Cortex of kidney (tissue), 1 donor: ENCODE measurements at places on chromosomes 7 and 10.

DNA sequence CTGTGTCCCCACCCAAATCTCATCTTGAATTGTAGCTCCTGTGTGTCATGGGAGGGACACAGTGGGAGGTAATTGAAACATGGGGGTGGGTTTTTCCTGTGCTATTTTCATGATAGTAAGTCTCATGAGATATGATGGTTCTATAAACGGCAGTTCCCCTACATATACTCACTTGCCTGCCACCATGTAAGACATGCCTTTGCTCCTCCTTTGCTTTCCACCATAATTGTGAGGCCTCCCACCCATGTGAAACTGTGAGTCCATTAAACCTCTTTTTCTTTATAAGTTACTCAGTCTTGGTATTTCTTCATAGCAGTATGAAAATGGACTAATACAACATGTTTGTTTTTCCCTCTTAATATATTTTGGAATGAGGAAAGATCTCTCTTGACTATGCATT lies 24.5 kb upstream of the TBXAS1 start:
- no peak for DNase-seq

DNA sequence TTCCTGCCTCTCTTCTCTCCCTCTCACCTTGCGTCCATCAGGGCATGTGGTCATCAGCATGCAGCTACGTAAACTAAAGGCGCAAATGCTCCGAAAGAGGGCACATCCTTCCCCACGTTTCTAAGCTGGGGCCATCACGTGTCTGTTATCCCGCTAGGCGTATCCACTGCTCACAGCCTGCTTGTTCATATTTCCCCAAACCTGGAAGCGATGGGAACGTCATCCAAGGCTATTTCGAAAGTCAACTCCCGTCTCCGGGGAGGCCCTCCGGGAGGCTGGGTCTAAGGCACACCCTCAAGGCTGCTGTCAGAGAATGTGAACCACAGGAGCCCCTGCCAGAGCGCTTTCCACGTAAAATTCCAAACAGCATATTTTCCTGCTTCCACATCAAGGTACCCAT lies 199.2 kb downstream of the DIP2C start:
- no peak for DNase-seq

DNA sequence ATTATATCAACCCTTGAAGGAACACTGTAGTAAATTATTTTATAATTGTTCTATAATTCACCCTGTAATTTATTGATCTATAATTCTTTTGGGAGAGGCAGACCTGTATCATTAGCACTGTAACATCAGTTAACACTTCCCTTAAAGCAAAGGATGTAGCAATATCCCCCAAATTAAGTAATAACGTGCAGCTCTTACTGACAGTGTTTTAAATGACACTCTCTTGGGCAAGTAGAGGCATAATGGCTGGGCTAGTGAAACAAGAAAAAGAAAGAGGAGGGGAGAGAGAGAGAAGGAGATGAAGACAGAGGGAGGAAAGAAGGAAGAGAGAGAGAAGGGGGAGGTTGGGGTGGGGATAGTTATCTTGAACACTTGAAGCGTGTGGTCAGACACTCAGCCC lies 161.0 kb upstream of the RNF32 start:
- no peak for DNase-seq

- no peak for DNase-seq
Observed at GRCh38 chr10:15369256-15370211, 1.6 kb downstream of the FAM171A1 start.

DNA sequence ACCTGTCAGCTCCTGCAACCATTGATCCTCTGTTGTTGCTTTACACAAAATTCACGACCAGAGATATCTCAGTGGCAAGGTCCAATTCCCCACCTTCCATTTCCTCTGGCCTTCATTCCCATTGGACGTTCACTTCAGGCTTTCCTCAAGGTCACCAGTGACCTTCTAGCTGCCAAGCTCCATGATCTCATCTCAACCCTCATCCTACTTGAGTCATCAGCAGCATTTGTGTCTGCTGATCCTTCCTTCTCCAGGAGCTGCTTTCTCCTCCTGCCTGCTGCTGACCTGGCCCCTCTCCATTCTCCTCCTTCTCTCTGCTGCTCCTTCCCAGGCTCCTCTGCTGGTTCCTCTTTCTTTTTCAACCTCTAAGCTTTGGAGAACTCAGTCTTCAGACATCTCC lies 66.2 kb upstream of the C10orf90 start:
- no peak for DNase-seq

DNA sequence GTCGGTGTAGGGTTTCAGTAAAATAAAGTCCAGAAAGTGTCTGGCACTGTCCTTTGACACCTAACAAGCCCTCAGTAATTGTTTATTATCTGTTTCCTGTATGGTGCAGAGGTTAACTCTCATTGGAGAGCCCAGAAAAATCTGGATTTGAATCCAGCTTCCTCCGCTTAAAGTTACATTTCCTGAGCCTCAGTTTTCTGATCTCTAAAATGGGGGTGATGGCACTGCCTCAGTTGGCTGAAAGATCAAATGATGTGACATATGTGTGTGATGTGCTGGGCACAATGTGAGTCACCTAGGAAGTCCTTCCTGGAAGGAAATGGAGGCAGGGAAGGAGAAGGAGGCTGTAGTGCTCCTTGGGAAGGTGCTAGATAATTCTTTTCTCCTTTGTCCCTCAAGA lies 14.7 kb upstream of the CDH23 start:
- no peak for DNase-seq

DNA sequence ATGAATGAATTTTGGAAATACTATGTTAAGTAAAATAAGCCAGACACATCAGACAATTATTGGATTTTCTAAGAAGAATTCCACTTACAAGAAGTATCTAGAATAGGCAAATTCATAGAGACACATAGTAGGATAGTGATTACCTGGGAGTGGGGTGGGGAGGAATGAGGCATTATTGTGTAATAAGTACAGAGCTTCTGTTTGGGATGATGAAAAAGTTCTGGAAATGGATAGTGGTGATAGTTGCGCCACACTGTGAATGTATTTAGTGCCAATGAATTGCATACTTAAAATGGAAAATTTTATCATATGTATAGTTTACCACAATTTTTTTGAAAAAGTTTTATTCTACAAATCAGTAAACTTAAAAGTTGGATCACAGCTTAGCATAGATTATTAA lies 297.2 kb upstream of the KAT6B start:
- no peak for DNase-seq

- no peak for DNase-seq
Observed at GRCh38 chr10:84137811-84138210, 1.5 kb upstream of the GHITM start.

DNA sequence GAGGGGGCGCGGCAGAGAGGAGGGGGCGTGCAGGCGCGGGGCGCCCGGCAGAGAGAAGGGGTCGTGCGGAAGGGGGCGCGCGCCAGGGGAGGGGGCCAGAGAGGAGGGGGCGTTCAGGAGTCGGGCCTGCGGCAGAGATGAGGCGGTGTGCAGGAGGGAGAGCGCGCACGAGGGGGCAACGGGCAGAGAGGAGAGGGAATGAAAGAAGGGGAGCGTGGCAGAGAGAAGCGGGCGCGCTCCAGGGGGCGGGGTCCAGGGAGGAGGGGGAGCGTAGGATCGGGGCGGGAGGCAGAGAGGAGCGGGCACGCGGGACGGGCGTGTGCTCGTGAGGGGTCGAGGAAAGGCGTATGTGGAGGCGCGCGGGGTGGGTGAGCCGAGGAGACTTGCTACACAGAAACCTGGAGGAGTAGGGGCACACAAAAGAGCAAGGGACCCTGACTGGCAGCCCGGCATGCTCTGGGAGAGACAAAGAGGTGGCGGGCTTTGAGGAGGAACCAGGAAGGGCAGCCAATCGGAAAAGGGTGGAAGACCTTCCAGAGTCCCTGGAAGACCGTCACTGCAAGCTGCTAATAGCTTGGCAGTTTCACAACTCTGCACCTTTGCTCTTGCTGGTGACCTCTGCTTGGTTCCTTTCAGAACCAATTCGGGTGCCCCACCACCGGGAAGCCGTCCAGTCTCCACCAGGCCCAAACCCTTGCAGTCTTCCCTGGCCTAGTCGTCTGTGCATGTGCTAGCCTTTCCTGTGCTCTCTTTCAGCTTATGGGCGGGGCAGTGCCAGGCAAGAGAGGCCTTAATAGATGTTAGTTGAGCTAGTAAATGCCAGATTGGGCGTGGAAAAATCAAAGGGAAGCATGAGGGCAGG lies 639 bp downstream of the DYDC2 start:
- DNase-seq = no peak

GRCh38 chr7:55034776-55035175 lies 16.0 kb downstream of the EGFR start:
- no peak for DNase-seq

DNA sequence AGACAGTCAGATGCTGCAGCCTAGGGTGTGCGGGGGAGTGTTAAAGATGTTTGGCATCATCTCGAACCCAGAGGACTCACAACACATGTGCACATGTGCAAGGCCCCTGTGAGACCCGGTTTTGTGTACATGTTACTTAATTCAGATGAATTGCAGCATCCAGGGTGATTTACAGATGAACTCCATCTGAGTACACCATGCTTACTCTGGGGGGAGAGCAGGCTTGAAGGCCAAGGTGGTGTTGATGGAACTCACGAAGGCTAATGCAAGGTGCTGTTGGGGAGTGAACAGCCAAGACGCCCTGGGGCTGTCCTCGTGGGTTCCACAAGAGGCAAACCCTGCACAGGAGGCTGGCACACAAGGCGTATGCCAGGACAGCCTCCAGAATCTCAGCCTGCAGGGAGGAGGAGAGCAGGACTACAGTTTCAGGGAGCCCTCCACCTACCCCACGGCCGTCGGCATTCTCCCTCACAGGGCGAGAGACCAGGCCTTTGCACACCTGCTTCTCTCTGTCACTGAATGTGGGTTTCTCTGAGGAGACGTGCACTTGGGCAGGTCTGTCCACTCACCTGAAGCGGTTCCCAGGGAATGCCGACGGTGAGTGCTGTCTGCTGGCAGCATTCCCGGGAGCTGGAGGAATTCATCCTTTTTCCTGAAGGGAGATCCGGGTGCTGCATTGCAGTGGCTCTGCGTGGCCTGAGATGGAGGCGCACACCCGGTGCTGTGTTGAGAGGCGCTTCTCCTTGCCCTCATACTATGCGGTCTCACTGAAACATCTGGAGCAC lies 178.5 kb upstream of the RNF32 start:
- no peak for DNase-seq

- DNase-seq = no peak
Observed at GRCh38 chr10:70596860-70597809, 5.4 kb downstream of the PRF1 start.

DNA sequence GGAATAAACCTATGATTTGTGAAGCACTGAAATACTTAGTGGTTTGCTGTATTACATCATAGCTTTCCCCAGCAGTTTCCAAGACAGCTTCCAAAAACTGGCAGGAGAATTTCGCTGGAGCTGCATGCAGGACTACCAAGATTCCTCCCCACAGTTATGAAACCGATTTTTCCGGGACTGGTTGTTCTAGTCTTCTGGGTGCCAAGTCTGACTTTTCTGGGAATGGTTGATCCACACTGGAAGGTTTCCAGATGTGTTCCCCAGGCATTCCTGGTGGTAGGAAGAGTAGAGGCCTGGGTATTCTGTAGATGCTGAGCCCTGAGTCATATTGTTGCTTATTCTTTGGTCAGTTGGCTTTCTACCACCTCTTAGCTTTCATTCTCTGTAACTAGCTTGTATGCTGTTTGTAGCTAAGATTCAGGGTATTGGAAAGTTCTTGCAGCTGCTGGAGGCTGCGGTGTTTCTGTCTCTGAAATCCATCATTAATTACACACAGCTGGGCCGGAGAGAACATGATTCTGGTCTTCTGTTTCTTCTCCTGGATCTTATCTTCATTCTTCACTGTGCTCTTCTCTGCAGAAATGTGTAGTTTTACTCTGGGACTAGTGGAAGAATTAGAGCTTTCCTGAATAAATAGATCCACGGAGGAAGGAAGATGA lies 6.3 kb downstream of the ABCC2 start:
- DNase-seq = no peak

GRCh38 chr10:69901628-69902505 lies 100.2 kb downstream of the COL13A1 start:
- DNase-seq = no peak

DNA sequence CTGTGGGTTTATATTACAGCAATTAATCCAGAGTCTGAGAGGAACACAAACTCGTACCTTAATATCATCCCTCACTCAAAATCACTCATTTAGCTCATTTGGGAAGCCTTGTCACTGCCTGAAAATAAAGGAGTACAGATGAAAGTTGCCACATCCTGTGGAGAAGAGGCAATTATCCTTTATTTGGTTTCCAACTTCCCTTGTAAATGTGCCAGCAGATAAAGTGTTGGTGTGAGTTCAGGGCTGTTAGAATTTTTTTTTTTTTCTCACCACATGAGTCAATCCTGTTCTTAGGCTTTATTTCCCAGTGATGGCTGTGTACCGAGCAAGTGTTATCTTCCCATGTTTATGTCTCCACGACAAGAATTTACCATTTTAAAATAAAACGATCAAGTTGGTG lies 99.0 kb upstream of the SMIM30 start:
- DNase-seq = no peak

- no peak for DNase-seq
Observed at GRCh38 chr10:3757638-3758490, 27.1 kb downstream of the KLF6 start.

- no peak for DNase-seq
Observed at GRCh38 chr10:110358869-110359629, 54.3 kb upstream of the SMNDC1 start.

- no peak for DNase-seq
Observed at GRCh38 chr7:101165958-101166647, 734 bp upstream of the VGF start.

DNA sequence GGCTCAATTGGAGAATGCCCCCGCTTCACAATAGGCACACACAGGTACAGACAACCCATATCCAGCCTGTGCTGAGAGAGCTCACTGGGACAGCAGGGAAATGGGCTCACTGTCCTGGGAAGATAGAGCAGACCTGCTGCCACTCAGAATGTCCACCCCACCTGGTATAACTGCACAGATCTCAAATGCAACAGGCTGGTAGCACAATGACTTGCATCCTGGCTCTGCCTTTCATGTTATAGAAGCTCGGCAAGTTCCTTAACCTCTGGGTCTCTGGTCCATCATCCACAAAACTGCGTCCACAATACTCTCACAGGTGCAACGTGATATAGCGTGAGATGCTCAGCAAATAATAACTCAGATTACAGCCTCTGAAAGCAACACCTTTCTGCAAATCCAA lies 295.4 kb downstream of the GRID1 start:
- no peak for DNase-seq

DNA sequence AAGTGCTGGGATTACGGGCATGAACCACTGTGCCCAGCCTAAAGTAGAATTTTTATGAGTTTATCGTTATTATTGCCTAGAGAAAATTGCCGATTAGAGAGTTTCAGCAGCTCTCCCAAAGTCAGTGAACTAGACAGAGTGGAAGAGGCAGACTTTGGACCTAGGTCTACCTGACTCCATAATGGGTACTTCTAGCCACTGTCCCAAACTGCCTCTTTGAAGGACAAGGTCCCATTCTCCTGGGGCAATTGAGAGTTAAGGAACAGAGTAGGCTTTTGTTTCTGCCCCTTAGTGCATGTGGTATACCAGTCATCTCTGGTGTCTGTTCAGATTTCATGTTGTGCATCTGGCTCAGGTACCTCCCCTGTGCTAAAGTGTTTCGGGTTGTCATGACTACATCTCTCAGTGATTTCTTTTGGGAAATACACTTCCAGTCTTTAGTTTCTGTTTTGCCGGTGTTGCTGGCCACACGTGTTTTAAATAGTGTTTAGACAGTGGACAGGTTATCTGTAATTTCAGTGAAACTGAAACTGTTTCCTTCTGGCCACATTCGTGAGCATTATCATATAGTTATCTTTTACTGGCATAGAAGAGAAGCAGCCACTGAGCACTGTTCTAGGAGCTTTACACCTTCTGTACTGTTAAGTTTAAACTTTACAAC lies 4.7 kb downstream of the TMEM236 start:
- no peak for DNase-seq

GRCh38 chr7:15352421-15353206 lies 209.2 kb downstream of the AGMO start:
- DNase-seq = no peak

GRCh38 chr7:3678314-3678810 lies 377.3 kb downstream of the SDK1 start:
- DNase-seq = no peak
